ENCODE measurements at places on chromosomes 7 and 10.

- H3K4me3 ChIP-seq = no peak overlapping the region
- H3K36me3 ChIP-seq = no peaks in the 10 kb centered on the region
- H3K4me1 ChIP-seq = no peaks in the 10 kb centered on the region
- no peak overlapping the region for H3K27ac ChIP-seq
- DNase-seq = no peak
These were observed 54.6 kb downstream of the TEX36 start for GRCh38 chr10:125628104-125629049.

- H3K27me3 ChIP-seq = no peaks in the 10 kb centered on the region
- H3K36me3 ChIP-seq = no peaks in the 10 kb centered on the region
- no peak overlapping the region for H3K27ac ChIP-seq
- no peaks in the 10 kb centered on the region for H3K4me1 ChIP-seq
These were observed 297.4 kb upstream of the NEBL start for GRCh38 chr10:21194510-21194993.

GRCh38 chr7:37287131-37287855, 161.4 kb downstream of the ELMO1 start:
- no peak overlapping the region for H3K4me3 ChIP-seq
- no peaks in the 10 kb centered on the region for H3K4me1 ChIP-seq
- no peak for DNase-seq
- H3K36me3 ChIP-seq = no peaks in the 10 kb centered on the region
- H3K27ac ChIP-seq = no peak overlapping the region
- no peaks in the 10 kb centered on the region for H3K27me3 ChIP-seq

DNA sequence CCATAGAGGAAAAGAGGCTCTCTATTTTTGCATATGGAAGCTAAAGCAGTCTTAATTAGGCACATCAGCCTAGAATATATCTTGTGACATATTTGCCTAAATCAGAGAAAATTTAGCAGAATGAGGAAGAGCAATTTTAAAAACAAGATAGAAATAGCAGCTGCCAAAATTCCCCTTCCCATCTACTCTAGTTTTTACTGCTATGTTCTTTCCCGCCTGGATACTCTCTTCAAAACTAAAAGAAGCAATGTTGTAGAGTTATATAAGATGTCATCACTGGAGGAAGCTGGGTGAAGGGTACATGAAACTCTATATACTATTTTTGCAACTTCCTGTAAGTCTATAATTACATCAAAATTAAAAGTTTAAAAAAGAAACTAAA, 87.0 kb downstream of the ARMH3 start:
- H3K4me1 ChIP-seq = peaks cover 13% of the 10 kb centered on the region
- no peak overlapping the region for H3K27ac ChIP-seq
- 0 out of 2 replicates have a peak, but pooled peaks cover 12% of the 10 kb centered on the region for H3K36me3 ChIP-seq
- H3K4me3 ChIP-seq = no peak overlapping the region
- no peak for DNase-seq

- no peak overlapping the region for H3K27ac ChIP-seq
- DNase-seq = no peak
- H3K4me1 ChIP-seq = no peaks in the 10 kb centered on the region
- no peak overlapping the region for H3K4me3 ChIP-seq
- H3K27me3 ChIP-seq = no peaks in the 10 kb centered on the region
These were observed 415.3 kb downstream of the DNAJB6 start for GRCh38 chr7:157751951-157752673.

- no peak for DNase-seq
- no peaks in the 10 kb centered on the region for H3K27me3 ChIP-seq
- H3K4me3 ChIP-seq = no peak overlapping the region
- no peak overlapping the region for H3K27ac ChIP-seq
These were observed 280.0 kb downstream of the DGKB start for GRCh38 chr7:14622559-14622958.

GRCh38 chr7:1449501-1449900, 9.8 kb downstream of the MICALL2 start:
- no peak for DNase-seq
- no peak overlapping the region for H3K27ac ChIP-seq
- no peaks in the 10 kb centered on the region for H3K36me3 ChIP-seq
- no peak overlapping the region for H3K4me3 ChIP-seq

GRCh38 chr10:125843603-125844329, 20.4 kb downstream of the BCCIP start:
- no peak overlapping the region for H3K4me3 ChIP-seq
- H3K27ac ChIP-seq = no peak overlapping the region
- no peak for DNase-seq

DNA sequence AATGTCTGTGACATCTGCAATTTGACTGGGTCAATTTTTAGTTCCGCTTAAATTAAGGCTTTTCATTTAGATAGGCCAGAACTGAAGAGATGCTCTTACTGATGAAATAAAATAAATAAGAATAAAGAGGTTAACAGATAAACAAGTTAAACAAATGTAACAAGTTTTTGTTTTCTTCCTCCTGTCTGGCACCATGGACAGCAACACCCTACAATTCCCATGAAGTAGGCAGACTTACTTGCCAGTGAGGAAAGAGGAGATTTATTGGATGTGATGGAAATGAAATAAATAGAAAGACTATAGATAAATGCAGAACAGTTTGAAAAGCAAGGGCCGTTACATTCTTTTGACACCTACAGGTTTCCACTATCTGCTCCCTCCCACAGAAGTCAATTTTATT, 118.5 kb downstream of the AMPH start:
- H3K27me3 ChIP-seq = no peaks in the 10 kb centered on the region
- DNase-seq = peak; percentile 43
- H3K27ac ChIP-seq = no peak overlapping the region
- no peak overlapping the region for H3K4me3 ChIP-seq

- peak overlapping the region; percentile 78 for H3K27ac ChIP-seq
- H3K27me3 ChIP-seq = no peaks in the 10 kb centered on the region
These were observed 156.3 kb downstream of the NEURL1 start for GRCh38 chr10:103649654-103650423.

DNA sequence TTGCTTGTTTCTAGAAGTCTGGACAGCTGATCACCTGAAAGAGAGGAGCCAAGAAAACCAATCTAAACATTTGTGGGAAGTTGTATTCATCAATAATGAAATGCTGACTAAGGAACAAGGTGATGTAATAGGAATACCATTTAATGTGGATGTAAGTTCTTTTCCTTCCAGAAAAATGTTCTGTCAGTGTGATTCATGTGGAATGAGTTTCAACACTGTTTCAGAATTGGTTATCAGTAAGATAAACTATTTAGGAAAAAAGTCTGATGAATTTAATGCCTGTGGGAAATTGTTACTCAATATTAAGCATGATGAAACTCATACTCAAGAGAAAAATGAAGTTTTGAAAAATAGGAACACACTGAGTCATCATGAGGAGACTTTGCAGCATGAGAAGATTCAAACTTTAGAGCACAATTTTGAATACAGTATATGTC, 39.8 kb upstream of the ZNF37A start:
- no peaks in the 10 kb centered on the region for H3K27me3 ChIP-seq
- no peak overlapping the region for H3K4me3 ChIP-seq
- H3K4me1 ChIP-seq = peaks cover 8% of the 10 kb centered on the region
- peaks cover 29% of the 10 kb centered on the region for H3K36me3 ChIP-seq
- peak; percentile 70 for DNase-seq
- peak overlapping the region; percentile 82 for H3K27ac ChIP-seq

GRCh38 chr7:18313965-18314364, 181.6 kb upstream of the HDAC9 start:
- no peak overlapping the region for H3K4me3 ChIP-seq
- H3K36me3 ChIP-seq = no peaks in the 10 kb centered on the region
- peaks cover 4% of the 10 kb centered on the region for H3K4me1 ChIP-seq

DNA sequence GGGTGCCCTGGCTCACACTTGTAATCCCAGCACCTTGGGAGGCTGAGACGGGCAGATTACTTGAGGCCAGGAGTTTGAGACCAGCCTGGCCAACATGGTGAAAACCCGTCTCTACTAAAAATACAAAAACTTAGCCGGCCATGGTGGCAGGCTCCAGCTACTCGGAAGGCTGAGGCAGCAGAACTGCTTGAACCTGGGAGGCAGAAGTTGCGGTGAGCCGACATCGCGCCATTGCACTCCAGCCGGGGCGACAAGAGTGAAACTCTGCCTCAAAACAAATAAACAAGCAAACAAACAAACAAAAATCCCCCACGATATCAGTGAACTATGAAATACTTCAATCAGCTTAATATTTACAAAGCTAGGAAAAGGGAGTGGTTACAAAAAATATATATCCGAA, 382.3 kb upstream of the KCND2 start:
- no peak for DNase-seq
- no peaks in the 10 kb centered on the region for H3K4me1 ChIP-seq
- no peaks in the 10 kb centered on the region for H3K27me3 ChIP-seq
- H3K36me3 ChIP-seq = no peaks in the 10 kb centered on the region

DNA sequence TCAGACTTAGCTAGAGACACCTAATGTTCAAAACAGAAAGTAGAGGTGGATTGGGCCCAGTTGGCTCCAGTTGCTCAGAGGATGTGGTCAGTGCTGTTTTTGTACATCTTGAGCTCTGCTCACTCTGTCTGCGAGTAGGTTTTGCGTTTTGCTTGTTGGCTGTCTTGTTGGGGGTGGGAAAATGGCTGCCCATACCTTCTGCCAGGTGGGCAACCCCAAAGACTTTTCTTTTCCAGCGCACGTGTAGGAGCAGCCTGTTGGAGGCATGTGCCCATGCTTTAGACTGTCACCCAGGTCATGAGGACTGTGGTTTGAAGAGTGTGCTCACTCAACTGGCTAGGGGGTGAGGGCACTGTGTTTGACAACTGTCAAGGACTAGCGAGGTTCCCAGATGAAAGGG, 73.9 kb downstream of the KAT6B start:
- H3K27ac ChIP-seq = no peak overlapping the region
- H3K4me1 ChIP-seq = peaks cover 15% of the 10 kb centered on the region
- H3K36me3 ChIP-seq = no peaks in the 10 kb centered on the region

GRCh38 chr10:114911052-114911711, 26.8 kb upstream of the TRUB1 start:
- H3K27me3 ChIP-seq = 0 out of 2 replicates have a peak, but pooled peaks cover 3% of the 10 kb centered on the region
- no peak overlapping the region for H3K4me3 ChIP-seq
- H3K36me3 ChIP-seq = no peaks in the 10 kb centered on the region
- H3K4me1 ChIP-seq = no peaks in the 10 kb centered on the region

DNA sequence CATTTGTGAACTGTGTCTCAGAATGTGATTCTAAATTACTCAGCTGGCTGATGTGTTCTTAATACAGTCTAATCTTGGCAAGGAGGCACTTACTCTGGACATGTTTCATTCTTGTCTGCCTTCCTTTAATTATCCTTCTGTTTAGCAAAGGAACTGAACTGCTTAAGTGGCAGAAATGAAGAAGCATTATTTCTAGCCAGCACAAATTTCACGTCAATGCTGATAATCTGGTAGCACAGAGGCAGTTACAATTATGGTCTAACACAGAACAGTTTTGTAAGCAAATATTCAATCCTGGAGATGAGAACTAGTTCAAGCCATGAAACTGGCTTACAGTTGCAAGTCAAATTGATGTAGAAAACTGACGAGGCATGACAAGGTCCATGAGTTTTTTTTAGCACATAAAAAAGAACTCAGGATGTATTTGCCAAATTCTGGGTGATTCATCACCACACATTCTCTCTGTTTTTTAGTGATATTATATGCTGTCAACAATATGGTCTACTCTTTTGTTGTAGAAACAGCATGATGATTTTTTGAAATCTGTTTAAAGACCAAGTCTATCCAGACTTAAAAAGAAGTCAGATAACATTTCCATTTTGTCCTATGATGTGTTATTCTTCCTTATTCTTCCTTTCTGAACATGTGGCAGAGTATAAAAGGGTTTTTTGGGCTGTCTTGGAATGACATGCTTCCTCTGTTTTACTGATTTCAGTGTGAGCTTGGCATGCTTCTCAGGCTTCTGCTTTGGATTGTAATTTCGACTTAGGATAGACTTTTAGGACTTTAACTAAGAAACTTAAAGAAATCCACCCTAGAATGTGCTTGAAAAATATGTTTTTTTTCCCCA, 154.8 kb downstream of the DNAJB9 start:
- no peaks in the 10 kb centered on the region for H3K36me3 ChIP-seq
- no peak for DNase-seq
- H3K27ac ChIP-seq = no peak overlapping the region
- no peaks in the 10 kb centered on the region for H3K4me1 ChIP-seq
- H3K4me3 ChIP-seq = no peak overlapping the region

- DNase-seq = peak; percentile 87
- peaks cover 24% of the 10 kb centered on the region for H3K4me1 ChIP-seq
- H3K36me3 ChIP-seq = no peaks in the 10 kb centered on the region
- H3K27ac ChIP-seq = peak overlapping the region; percentile 97
These were observed 46.5 kb downstream of the AMPH start for GRCh38 chr7:38584443-38585210.

GRCh38 chr7:123060446-123060845, 64.9 kb upstream of the TAS2R16 start:
- DNase-seq = no peak
- H3K4me1 ChIP-seq = no peaks in the 10 kb centered on the region
- no peak overlapping the region for H3K4me3 ChIP-seq
- H3K36me3 ChIP-seq = no peaks in the 10 kb centered on the region
- H3K27ac ChIP-seq = no peak overlapping the region

DNA sequence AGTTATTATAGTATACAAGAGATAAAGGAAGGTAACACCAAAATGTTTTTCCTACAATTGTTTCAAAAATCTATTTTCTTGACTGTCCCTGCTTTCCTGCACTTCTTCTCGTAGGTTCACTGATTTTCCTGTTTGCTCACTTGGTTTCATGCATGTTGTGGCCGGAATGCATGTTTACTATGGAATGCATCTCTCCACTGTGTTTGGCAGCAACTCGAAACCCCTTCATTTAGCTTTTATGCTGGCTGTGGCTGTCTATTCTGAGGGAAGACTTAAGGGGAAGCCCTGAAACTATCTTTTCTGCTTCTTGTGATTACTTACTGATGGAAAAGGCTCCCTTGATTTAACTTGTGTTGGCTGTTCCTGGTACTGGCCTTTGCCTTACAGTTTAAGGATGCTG, 120.3 kb downstream of the NRG3 start:
- H3K4me1 ChIP-seq = no peaks in the 10 kb centered on the region
- H3K36me3 ChIP-seq = no peaks in the 10 kb centered on the region
- H3K27ac ChIP-seq = no peak overlapping the region
- no peaks in the 10 kb centered on the region for H3K27me3 ChIP-seq

DNA sequence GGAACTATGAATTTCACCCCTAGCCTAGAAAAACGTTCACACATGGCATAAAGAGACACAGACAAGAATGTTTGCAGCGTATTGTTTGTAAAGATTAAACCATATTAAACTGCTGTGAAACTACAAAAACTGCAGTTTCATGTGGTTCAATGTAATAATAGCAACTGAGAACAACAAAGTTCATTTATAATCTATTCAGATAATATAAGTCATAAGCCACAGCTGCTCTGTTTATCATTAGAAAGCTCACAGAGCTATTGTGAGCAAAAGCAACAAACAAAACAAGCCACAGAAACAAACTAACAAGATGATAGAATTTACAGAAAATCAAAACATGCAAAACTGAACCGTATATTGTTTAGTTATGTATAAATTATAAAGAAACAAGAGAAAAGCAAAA, 113.5 kb downstream of the AHR start:
- H3K4me1 ChIP-seq = peaks cover 28% of the 10 kb centered on the region
- no peak overlapping the region for H3K4me3 ChIP-seq
- no peaks in the 10 kb centered on the region for H3K36me3 ChIP-seq
- H3K27ac ChIP-seq = no peak overlapping the region
- no peak for DNase-seq

DNA sequence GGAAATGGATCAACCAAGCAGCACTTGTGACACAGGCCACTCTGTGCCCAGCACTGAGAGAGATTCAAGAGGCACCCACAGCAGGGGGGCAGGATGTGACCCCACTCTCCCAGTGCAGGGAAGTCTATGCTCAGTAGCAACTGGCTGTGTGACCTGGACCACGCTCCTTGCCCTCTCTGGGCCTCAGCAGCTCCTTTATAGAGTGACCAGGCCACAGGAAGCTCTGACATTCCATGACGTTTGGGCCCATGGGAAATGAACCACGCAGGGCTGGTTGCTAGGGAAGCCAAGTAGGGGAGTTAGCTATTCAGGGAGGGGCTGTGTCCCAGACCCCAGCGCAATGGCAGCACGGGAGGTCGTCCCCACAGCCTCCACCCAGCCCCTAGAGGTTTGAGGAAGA, 232.6 kb downstream of the USP6NL start:
- no peaks in the 10 kb centered on the region for H3K4me1 ChIP-seq
- no peaks in the 10 kb centered on the region for H3K36me3 ChIP-seq
- H3K4me3 ChIP-seq = no peak overlapping the region
- no peak overlapping the region for H3K27ac ChIP-seq

Measured in GM23248 (cell line).